Naive thymus-derived CD8-positive, alpha-beta T cell (primary cell): ENCODE measurements at places on chromosomes 6 and 20. TPM values are rescaled to one million over a fixed set of nuclear protein-coding genes. Genes with fewer than 3 reads are reported as not detected.

The SNAI1 gene
- polyA plus RNA-seq = not detected

- DNase-seq = no peak
Measured at GRCh38 chr6:42471142-42471541, 19.4 kb upstream of the TRERF1 start.

DNA sequence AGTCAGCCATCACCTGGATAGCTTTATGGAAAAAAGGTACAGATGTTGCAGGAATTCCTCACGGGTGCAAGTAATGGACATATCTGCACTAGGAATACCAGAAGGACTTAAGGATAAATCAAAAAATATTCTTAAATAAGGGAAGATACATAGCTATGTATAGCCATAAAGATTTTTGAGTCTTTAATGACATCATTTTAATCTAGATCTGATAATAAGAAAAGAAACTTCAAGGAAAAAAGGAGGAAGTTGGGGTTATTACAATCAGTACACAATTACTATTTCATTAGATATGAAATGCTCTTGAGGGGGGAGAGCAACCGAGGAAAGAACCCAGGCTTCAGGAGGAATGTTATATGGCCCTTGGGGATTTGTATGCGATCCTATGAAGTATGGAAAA lies 110.2 kb downstream of the FOXC1 start:
- no peak for DNase-seq

- no peak for DNase-seq
Measured at GRCh38 chr6:159234102-159234553, 64.9 kb downstream of the FNDC1 start.

DNA sequence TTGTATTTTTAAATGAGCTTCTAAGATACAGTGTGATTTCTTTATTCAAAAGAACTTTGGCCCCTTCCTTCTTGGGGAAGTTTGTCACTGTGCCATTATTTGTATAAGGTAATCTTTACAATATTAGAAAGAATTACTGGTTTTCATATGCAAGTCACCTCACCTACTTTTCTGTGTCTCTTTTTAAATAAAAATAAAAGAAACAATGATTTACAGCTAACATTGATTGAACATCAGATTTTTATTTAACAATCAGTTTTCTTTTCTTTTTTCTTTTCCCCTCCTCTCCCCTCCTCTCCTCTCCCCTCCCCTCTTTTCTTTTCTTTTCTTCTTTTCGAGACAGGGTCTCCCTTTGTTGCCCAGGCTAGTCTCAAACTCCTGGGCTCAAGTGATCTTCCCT lies 46.0 kb downstream of the CDC40 start:
- no peak for DNase-seq

DNA sequence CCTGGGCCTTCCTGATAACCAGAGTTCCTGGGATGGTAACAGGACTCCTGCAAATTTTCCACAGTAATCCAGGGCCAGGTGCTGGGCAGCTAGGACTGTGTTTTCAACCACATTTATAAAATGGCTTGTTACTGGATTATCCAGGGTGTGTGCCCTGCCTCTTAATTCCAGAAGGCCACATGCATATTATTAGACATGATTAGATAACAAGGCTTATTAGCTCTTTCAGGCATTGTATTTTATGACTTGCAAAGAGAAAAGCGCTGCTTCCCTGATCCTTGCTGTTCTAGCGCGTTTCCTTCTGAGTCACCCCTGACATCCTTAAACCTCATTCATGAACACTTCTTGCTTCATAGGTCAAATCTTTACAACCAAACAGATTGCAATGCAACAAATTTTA lies 208.6 kb downstream of the UST start:
- DNase-seq = no peak

DNA sequence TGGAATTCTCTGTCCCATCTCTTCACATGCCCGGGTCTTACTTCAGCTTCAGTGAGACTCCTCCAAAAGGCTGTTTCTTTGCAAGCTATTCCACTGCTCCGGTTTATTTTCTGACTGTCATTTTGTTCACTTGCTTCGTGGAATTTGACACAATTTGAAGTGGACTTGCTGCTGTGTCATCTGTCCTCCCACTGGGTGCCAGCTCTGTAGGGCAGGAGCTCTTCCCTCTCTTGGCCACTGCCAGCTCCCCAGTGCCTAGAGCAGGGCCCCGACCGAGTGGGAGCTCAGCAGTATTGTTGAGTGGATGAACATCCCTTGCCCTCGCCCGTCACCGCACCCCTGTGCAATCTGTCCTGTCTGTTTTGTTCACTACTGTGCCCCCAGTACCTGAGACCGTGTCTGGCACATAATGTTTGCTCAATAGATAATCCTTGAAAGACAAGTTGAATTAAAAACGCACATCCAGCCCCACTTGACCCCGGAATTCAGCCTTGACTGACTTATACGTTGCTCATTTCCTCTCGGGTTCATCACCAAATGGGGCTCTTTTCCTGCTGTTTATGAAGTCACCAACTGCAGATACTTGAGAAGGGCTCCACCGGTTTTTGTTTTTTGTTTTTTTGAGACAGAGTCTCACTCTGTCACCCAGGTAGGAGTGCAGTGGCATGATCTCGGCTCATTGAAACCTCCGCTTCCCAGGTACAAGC lies 170.3 kb upstream of the KCNG1 start:
- no peak for DNase-seq

GRCh38 chr6:71197780-71198179 lies 90.8 kb upstream of the OGFRL1 start:
- no peak for DNase-seq

DNA sequence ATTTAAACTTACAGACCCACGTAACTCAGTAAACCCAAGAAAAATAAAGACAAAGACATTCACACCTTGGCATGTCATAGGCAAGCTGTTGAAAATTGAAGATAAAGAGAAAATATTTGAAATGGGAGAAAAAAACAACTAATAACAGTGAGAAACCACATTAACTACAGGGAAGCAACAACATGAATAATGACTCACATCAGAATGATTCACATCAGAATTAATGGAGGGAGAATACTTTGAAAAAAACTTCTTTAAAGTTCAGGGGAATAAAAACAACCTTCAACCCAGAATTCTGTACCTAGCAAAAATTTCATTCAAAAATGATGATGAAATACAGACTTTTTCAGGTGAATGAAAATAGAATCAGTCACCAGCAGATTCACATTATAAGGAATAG lies 32.9 kb upstream of the SLC22A3 start:
- no peak for DNase-seq

DNA sequence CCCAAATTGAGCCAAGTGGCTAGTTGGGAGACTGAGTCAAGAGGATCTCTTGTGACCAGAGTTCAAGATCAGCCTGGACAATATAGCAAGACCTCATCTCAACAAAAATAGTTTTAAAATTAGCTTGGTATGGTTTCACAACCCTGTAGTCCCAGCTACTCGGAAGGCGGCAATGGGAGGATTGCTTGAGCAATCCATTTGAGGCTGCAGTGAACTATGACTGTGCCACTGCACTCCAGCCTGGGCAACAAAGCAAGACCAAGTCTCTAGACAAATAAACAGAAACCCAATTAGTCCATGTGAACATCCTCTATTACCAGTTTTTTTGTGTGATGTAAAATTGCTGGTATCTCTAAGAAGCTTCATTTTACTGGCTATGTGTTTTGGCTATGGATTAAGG lies 106.2 kb downstream of the TULP4 start:
- no peak for DNase-seq
